WTC11 (cell line): ENCODE measurements at places on chromosomes 11 and 22.

DNA sequence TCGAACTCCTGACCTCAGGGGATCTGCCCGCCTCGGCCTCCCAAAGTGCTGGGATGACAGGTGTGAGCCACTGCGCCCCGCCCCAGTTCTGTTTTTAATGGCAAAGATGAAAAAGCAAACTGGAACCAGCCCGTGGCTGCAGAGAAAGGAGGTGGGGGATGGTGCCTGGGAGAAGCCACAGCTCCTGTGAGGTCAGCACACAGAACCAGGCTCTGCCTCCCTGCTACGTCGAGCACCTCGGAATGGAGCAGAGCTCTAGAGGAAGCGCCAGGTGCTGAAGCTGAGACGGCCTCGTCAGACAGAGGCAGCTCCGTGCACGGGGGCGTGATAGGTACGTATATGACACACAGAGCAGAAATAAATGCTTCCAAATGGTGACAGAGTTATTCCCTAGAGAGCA lies 8.5 kb downstream of the DRD4 start:
- DNase-seq = no peak

- DNase-seq = no peak
Observed at GRCh38 chr11:62863687-62864335, 16.9 kb upstream of the SLC3A2 start.

DNA sequence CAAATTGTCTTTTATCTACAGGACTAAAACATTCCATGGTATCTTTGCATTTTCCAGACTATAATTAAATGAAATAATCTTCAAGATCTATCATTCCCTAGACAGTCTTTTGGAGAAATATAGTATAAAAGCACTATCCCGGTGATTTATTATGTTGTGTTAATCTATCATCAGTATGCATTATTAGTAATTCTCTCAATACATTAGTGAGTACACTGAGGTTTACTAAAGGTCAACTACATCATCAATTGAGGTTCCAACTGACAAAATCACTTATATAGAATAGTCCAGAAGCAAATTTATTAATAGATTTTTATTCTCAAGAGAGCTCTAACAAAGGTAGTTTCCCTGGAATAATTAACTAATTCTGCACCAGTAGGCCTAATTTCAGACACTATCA lies 169.6 kb downstream of the KCNA4 start:
- DNase-seq = no peak

GRCh38 chr11:46696212-46696558 lies 4.2 kb downstream of the ARHGAP1 start:
- DNase-seq = no peak

DNA sequence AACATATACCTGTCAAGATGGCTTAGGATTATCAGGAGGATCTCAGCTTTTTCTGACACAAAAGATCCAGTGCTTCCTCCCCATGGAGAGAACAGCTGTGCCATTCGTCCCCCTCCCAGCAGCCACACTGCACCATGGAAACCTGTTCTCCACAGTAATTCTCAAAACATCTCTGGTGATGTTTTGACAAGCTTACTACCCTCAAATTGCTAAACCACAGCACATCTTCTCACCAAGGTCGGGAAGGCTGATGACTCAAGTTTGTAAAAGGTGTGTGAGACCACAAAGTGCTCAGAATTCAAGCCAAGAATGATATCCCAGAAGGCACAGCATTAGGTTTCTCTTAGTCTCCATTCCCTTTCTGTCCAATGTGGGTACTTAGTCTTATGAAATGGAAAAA lies 3.9 kb upstream of the RAB38 start:
- DNase-seq = no peak

DNA sequence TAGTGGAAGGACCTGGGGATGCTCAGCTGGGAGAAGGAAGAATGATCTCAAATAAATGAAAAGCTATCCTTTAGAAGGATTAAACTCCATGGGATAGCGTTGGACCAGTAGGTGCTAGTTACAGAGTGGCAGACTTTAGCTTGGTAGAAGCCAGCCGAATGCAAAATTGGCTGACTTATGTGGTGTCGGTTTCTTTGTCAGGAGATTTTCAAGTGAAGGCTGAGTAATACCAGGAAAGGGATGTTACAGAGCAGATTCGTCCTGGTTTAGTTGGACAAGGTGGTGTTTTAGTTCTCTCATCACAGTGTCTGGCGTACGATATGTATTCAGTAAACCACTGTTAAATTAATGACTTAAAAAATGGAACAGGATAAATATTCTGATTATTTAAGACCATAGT lies 26.0 kb downstream of the FDX1 start:
- no peak for DNase-seq

GRCh38 chr22:43236411-43237166 lies 49.7 kb upstream of the TTLL12 start:
- no peak for DNase-seq

GRCh38 chr22:35749808-35750207 lies 32.1 kb downstream of the APOL5 start:
- no peak for DNase-seq

- no peak for DNase-seq
Observed at GRCh38 chr11:61024938-61025820, 53.7 kb downstream of the CD6 start.

DNA sequence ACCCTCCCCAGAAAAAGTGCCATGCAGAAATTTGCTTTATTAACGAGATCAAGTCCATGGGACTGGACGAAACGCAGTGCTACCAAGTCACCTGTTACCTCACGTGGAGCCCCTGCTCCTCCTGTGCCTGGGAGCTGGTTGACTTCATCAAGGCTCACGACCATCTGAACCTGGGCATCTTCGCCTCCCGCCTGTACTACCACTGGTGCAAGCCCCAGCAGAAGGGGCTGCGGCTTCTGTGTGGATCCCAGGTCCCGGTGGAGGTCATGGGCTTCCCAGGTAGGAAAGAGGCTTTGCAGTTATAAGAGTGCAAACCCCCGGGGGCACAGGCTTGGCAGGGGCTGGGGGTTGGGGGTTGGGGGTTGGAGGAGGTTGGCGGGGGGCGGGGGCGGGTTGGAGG lies 4.2 kb downstream of the APOBEC3H start:
- no peak for DNase-seq

GRCh38 chr11:130436171-130436570 lies 7.8 kb upstream of the ADAMTS8 start:
- no peak for DNase-seq

DNA sequence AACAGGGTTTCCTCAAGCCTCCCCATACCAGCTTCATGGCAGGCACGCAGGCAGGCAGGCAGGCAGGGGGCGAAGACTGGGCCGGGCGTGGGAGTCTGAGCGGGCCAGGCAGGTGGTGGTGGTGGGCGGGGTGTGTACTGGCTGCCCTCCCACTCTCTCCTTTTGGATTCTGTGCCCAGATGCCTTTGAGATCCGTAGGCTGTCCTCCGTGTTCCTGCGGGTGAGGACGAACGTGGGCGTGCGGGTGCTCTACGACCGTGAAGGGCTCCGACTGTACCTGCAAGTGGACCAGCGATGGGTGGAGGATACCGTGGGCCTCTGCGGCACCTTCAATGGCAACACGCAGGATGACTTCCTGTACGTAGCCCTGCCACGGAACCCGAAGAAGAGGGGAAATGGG lies 23.0 kb downstream of the OTOG start:
- peak; percentile 12 for DNase-seq

DNA sequence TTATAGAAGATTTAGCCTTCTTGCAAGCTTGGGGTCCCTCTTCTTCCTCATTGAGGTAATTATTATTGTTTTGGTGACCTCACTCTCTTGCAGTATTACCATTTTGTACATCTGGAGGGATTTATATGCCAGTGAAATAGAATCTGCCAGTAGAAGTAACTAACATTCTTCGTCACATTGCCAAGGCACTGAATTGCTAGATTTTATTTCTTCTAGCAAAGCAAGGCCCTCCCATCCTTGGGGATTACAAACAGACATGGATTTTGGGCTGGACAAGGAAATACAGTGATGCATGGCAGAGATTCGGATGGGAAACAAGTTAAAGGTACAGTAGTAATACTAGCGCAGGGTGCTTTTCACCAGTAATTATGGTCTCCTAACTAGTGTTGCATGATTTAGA lies 7.8 kb downstream of the ADAMTS15 start:
- no peak for DNase-seq

- no peak for DNase-seq
Observed at GRCh38 chr22:30325065-30325720, 1.5 kb downstream of the TBC1D10A start.

DNA sequence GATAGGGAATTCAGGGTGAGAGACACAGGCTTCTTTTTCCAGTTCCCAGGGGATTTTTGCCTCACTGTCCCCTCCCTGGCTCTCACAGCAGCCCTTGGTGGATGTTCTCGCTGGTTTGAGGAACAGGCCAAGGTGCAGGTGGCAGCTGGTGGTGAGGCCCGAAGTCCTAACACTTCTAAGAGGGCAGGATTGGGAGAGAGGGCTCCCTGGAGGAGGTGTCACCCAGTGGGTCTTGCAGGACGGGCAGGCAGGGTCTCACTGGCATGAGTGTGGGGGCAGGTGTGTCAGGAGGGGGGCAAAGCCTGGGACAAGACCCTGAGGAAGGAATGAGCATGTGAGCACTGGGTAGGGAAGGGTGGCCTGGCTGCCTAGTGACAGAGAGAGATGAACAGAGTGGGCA lies 9.2 kb downstream of the ADORA2A start:
- no peak for DNase-seq

GRCh38 chr11:123194337-123195187 lies 486 bp downstream of the CLMP start:
- peak; percentile 73 for DNase-seq

DNA sequence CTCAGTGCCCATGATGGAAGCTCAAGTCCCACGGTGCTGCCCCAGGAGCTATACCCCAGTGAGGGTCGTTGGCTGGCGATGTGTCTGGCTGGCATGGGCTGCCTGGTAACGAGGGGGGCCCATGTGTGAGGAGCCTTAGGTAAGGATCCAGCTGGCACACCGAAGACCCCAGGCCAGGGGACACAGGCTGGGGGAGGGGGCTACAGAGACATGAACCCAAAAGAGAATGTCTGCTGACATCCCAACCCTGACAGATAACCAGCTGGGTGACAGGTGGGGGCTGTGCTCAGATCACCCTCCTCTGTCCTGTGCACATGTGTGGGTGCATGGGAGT lies 39.2 kb downstream of the RTN4R start:
- no peak for DNase-seq

- DNase-seq = peak; percentile 77
Observed at GRCh38 chr11:133078591-133079404, 453.5 kb downstream of the OPCML start.

- no peak for DNase-seq
Observed at GRCh38 chr11:119787074-119787461, 58.1 kb upstream of the NECTIN1 start.

GRCh38 chr11:74004759-74005615 lies 3.9 kb downstream of the UCP3 start:
- DNase-seq = no peak

GRCh38 chr11:104725796-104726408 lies 172.4 kb downstream of the CASP12 start:
- no peak for DNase-seq

DNA sequence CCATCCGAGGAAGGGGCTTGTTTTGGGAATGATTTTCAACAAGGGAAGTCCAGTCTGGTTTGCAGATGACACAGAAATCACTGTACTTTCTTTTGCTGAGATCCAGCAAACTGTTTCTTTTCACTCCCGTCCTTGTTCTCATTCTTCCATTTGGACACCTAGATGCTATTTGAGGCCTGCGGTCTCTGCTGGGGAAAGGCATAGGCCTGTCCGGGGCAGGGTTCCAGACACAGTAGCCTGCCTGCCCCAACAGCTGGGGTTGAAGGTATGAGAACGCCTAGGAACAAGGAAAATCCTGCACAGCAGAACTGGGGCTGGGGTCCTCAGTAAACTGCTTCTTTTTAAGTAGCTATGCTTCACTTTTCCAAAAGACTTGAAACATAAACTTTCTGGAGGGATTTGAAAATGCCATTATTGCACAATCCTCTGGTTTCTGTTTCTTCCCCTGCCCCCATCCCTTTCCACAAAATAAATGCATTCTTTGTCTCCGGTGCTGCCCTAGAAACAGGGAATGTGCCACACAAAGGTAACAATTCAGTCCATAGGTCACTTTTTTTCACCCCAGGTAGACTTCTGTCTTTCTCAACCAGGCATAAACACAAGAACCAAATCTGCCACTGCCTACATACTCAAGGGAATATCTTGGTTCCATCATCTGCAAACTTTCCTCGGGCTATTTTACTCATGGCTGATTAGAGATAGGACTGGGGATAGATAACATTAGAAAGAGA lies 174.8 kb upstream of the MTMR2 start:
- DNase-seq = no peak

DNA sequence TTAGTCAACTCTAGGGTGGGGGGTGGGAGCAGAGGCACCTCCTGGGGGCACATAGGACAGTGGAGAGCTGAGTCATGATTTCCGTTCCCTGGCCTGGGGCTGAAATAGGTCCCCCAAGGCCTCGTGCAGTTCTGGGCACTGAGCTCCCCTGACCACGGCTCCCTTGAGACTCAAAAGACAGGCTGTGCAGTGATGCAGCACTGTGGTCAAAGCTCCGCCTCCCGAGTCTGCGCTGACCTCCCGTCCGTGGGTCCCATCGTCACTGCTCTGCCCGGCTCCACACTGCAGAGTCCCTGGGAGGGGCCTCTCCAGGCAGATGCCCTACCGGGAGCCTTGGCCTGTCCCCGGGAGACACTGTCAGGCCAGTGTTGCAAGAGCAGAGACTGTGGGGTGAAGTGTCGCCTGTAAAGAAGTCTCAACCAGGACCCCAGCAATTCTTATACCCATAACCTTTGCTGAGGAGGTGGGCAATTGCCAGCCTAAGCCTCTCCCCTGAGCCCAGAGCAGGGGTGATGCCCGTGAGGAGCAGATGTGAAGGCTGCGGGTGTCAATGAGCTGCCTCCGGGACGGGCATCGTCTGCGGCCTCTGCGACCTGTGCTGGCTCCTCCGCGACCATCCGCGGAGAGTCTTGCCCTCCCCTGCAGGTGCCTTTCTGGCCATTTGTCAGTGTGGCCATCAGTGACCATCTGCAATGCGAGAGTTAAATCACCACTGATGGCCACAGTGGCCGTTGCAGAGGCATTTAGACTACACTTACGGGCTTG lies 877.3 kb downstream of the BRD1 start:
- DNase-seq = no peak

DNA sequence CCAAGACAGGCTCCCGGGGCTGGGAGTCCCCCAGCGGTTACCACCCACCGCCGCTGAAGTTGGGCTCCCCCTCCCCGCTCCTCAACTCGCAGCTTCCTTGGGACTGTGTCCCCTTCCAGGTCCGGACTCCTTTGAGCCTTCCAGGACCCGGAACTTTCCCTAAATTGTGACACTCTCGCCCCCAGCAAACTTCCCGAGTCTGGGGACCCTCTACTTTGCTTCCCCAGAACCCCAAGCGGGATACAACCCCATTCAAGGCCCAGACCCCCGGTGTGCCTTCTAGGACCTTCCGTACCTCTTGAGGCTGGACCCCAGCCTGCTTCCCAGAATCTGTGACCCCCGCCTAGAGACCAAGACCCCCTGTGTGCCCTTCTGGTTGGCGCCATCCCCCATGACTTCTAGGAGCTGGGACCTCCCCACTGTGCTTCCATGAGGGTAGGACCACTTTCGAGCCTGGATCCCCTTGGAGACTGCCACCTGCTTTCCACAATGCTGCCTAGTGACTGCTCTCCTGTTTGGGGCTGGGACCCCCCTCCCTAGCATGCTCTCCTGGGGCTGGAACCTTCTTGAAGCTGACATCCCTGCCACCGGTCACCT lies 587 bp downstream of the MYRF start:
- DNase-seq = no peak
